ENCODE measurements at places on chromosomes 1 and 21. TPM values are rescaled to one million over a fixed set of nuclear protein-coding genes. Genes with fewer than 3 reads are reported as not detected.

DNA sequence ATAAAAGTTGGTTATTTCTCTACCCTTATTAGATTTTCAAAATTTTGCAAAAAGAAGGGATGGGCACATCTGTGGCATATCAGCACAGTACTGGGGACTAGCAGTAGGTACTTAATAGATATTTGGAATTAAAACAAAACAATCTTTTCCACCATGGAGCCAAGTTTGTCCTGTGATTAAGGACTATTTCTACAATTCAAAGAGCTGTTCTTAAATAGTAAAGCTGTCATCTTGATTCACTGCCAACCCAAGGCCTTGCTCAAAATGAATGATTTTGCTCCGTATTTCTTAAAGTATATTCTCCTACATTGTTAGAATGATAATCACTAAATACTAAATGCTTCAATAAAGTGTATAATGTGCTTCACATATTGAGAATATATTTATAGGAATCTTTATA lies 169.9 kb downstream of the S1PR1 start:
- H3K36me3 ChIP-seq = peaks cover 2% of the 10 kb centered on the region
- H3K27me3 ChIP-seq = peaks cover 7% of the 10 kb centered on the region
- H3K4me1 ChIP-seq = peaks cover 20% of the 10 kb centered on the region
- H3K27ac ChIP-seq = no peak overlapping the region
- no peak for DNase-seq

GRCh38 chr21:34183331-34183928 lies 110.1 kb downstream of the MRPS6 start:
- H3K4me3 ChIP-seq = no peak overlapping the region
- H3K27ac ChIP-seq = no peak overlapping the region
- H3K4me1 ChIP-seq = peaks cover 13% of the 10 kb centered on the region
- no peaks in the 10 kb centered on the region for H3K36me3 ChIP-seq
- no peaks in the 10 kb centered on the region for H3K27me3 ChIP-seq

DNA sequence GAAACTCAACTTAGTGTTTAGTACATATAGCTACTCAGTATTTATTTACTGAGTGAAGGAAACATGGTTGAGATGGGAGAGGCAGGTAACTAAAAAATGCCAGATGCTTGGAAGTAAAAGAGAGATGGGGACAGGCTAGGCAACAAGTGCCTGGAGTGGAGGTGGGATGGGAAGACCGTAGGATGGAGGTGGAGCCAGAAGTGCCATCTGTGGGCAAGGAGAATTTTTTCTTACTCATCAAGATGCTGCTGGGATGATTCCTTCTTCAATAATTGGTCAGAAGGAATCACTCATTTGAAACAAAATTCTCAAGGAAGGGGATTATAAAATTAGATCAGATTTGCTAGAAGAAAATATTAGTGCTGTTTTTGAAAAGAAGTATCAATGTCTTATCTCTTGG lies 72.9 kb downstream of the IFI44 start:
- no peak overlapping the region for H3K4me3 ChIP-seq
- H3K36me3 ChIP-seq = no peaks in the 10 kb centered on the region
- peaks cover 9% of the 10 kb centered on the region for H3K27me3 ChIP-seq
- H3K4me1 ChIP-seq = no peaks in the 10 kb centered on the region
- DNase-seq = no peak

DISP3 gene
- total RNA-seq = 0.46 TPM

TNFRSF18 gene
- total RNA-seq = 245 TPM

- no peaks in the 10 kb centered on the region for H3K27me3 ChIP-seq
- peak; percentile 76 for DNase-seq
- peaks cover 3% of the 10 kb centered on the region for H3K36me3 ChIP-seq
- peaks cover 32% of the 10 kb centered on the region for H3K4me1 ChIP-seq
- H3K27ac ChIP-seq = peak within 1 kb of the TSS; percentile 97
Observed at GRCh38 chr1:198156745-198157240, at the start of gene NEK7. TSS of gene NEK7 (plus strand) at chr1:198156998. CDS start at chr1:198232581, 75,583 bp downstream.

DNA sequence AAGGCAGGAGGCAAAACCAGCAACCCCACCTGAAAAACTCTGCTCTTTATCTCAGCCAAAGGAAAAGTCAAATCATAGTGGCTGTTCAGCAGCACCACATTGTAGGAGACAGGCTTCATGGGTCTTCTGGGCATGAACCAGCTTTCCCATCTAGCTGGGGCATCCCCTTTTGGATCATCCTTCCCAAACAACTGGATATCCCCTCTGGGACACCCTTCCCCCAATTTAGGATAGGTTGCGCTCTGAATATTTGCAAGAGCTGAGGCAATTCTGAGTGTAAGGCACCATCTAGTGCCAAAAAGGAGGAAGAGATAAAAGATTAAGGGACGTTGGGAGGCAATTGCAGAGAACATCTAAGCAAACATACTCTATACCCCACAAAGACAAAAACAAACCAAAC lies 295.8 kb downstream of the MATN1 start:
- no peak overlapping the region for H3K27ac ChIP-seq
- no peaks in the 10 kb centered on the region for H3K4me1 ChIP-seq
- no peak for DNase-seq
- peaks cover 49% of the 10 kb centered on the region for H3K27me3 ChIP-seq
- H3K36me3 ChIP-seq = peaks cover 4% of the 10 kb centered on the region

RAP1GAP gene
- total RNA-seq = 1.2 TPM

- no peak for DNase-seq
- no peaks in the 10 kb centered on the region for H3K4me1 ChIP-seq
- no peak overlapping the region for H3K4me3 ChIP-seq
- peaks cover 29% of the 10 kb centered on the region for H3K27me3 ChIP-seq
Observed at GRCh38 chr1:33640114-33640660, 167.7 kb downstream of the ZSCAN20 start.

MYOCOS gene
- 0.46 TPM for total RNA-seq

AGPAT3 gene
- 87.1 TPM for total RNA-seq

DNA sequence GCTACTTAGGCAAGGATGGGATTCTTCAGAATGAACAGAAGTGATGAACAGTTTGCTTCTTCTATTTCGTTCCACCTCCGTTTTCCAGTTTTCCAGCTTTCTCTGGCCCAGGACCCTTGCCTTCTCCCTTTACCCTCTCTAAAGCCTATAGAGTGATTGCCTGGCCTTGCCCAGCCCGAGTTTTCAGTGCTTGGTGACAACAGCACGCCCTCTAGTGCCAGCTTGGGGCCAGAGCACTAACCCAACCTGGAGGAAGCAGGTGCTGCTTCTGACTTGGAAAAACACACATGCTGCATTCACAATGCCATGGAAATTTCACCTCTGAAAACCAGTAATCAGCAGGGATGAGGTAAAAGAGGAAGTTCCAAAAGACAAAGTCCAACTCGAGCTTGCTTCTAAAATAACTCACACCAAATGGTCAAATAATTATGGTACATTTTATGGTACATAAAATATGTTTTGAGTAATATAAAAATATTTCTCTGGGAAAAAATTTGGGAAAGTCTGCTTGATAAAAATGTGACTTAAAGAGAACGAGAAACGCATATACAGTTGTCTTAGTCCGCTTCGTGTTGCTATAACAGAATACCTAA lies 26.1 kb downstream of the UBE2T start:
- no peak overlapping the region for H3K4me3 ChIP-seq
- H3K27ac ChIP-seq = no peak overlapping the region
- H3K36me3 ChIP-seq = no peaks in the 10 kb centered on the region
- peak; percentile 72 for DNase-seq

OR6N1 gene
- total RNA-seq = not detected

SLC6A17 gene
- total RNA-seq = 0.31 TPM

KNCN gene
- total RNA-seq = not detected

DNA sequence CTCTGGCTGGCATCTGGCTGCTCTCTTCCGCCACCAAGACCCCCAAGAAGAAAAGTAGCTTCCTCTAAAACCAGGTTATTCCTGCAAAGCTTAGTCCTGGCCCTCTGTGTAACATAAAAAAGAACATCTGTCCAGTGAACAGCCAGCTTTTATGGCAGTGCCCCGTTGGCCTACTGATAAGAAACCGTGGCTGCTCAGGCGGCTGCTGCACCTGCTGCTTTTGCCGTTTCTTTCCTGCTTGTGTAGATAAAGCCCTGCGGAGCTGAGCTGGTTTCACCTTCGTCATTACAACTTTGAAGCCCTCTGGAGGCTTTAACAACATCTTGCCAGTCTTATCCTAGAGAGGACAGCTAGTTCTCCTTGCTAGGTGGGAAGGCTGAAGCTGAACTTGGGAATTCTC lies 20.5 kb downstream of the ELAPOR1 start:
- H3K4me1 ChIP-seq = peaks cover 23% of the 10 kb centered on the region
- DNase-seq = no peak
- H3K4me3 ChIP-seq = peak overlapping the region; percentile 50
- no peaks in the 10 kb centered on the region for H3K36me3 ChIP-seq
- no peak overlapping the region for H3K27ac ChIP-seq

DNA sequence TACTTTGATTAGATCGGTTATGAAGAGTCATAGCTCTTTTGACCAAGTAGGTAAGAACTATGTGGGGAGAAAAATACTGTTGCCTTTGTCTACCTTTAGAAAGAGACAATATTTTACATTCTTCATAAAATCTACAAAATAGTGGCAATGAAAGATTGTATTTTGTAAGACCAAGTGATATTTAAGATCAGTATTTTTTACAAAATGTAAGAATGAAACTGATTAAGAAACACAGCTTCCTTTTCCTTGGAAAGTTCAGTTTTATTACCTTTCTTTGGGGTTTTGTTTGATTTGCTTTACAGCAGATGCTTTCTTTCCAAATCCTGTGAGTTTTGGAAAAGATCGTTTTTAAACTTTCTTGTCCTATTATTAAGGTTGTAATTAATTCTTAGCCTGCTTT lies 69.8 kb downstream of the SLC35A3 start:
- DNase-seq = no peak
- peaks cover 19% of the 10 kb centered on the region for H3K36me3 ChIP-seq
- H3K27me3 ChIP-seq = no peaks in the 10 kb centered on the region
- peak overlapping the region; percentile 87 for H3K4me3 ChIP-seq

INAVA gene
- not detected for total RNA-seq

DNA sequence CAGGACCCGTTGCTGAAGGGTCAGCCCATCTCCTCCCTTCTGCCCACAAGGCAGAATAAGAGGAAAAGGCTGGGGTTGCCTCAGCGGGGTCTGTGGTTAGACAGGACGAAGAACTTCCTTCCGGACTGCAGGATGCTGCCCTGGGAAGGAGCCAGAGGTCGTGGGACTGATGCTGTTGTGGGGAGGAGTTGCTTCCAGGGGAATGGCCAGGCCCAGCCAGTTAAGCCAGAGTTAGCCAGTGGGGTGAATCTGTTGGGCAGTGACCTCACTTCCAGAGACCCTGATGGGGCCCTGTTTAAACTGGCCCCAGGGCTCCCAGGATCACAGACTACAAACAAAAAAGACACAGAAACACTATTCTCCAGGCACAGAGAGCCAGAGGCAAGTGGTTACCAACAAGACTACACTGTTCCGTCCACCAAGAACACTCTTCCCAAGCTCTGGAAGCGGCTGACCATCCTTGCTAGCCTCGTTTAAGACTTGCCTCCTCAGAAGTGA lies 13.0 kb downstream of the FAM229A start:
- no peak overlapping the region for H3K4me3 ChIP-seq
- peaks cover 48% of the 10 kb centered on the region for H3K4me1 ChIP-seq
- no peaks in the 10 kb centered on the region for H3K36me3 ChIP-seq
- no peak overlapping the region for H3K27ac ChIP-seq
- DNase-seq = no peak

- H3K27ac ChIP-seq = peak overlapping the region; percentile 82
- no peaks in the 10 kb centered on the region for H3K27me3 ChIP-seq
- peaks cover 2% of the 10 kb centered on the region for H3K36me3 ChIP-seq
- H3K4me1 ChIP-seq = peaks cover 52% of the 10 kb centered on the region
- no peak overlapping the region for H3K4me3 ChIP-seq
Observed at GRCh38 chr1:174911606-174912005, 88.1 kb upstream of the CACYBP start.

GRCh38 chr1:198220428-198220827 lies 63.6 kb downstream of the NEK7 start:
- H3K27ac ChIP-seq = no peak overlapping the region
- H3K27me3 ChIP-seq = no peaks in the 10 kb centered on the region
- peaks cover 23% of the 10 kb centered on the region for H3K4me1 ChIP-seq
- no peak for DNase-seq

GRCh38 chr1:11383553-11384169 lies 95.3 kb upstream of the DISP3 start:
- H3K4me3 ChIP-seq = peak overlapping the region; percentile 30
- H3K27ac ChIP-seq = no peak overlapping the region
- peaks cover 26% of the 10 kb centered on the region for H3K4me1 ChIP-seq

VWA5B1 gene
- not detected for total RNA-seq

DNA sequence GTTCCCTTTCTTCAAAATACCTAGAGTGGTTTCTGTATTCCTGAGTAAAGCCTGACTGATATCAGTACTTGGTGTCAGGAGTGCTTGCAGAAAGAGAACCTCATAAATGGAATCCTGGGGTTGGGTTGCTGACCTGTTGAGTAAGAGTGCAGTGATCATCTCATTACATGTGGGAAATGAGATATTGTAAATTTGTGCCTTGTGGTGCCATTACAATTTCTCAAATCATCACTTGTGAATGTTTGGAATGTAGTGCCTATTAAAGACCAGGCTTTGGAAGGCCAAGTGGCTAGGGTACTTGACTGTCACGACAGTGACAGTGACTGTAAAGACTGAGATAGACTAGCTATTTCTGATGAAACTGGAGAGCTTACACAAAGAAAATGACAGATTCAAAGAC lies 176.7 kb upstream of the CTTNBP2NL start:
- H3K36me3 ChIP-seq = no peaks in the 10 kb centered on the region
- DNase-seq = no peak
- no peak overlapping the region for H3K4me3 ChIP-seq
- no peak overlapping the region for H3K27ac ChIP-seq
- H3K27me3 ChIP-seq = peaks cover 5% of the 10 kb centered on the region
- H3K4me1 ChIP-seq = no peaks in the 10 kb centered on the region

GRCh38 chr1:111516005-111516535 lies 12.6 kb upstream of the ADORA3 start:
- H3K27ac ChIP-seq = peak overlapping the region; percentile 69
- peak overlapping the region; percentile 76 for H3K4me3 ChIP-seq
- no peaks in the 10 kb centered on the region for H3K36me3 ChIP-seq
- H3K4me1 ChIP-seq = peaks cover 50% of the 10 kb centered on the region
- no peaks in the 10 kb centered on the region for H3K27me3 ChIP-seq

DNA sequence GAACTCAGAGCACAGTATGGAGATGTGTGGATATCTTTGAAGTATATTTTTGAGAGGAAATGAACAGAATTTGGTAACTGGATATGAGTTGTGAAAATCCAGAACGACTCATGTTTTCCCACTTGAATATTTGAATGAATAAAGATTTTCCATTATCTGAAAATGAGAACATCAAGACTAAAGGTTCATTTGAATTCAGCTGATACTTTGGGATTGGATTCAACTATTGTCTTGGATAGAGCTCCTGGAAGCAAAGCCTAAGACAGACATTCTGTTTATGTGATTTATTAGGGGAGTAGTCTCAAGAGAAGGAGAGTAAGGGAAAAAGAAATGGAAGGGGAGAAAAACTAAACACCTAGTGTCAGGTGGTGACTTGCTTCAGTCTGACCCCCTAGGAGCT lies 256.0 kb upstream of the LYPLAL1 start:
- no peak overlapping the region for H3K4me3 ChIP-seq
- H3K36me3 ChIP-seq = no peaks in the 10 kb centered on the region
- no peaks in the 10 kb centered on the region for H3K27me3 ChIP-seq
- no peak for DNase-seq
- no peak overlapping the region for H3K27ac ChIP-seq

GRCh38 chr1:222582099-222582774 lies 7.5 kb downstream of the TAF1A start:
- H3K36me3 ChIP-seq = peaks cover 29% of the 10 kb centered on the region
- peaks cover 35% of the 10 kb centered on the region for H3K4me1 ChIP-seq
- H3K27me3 ChIP-seq = no peaks in the 10 kb centered on the region
- DNase-seq = no peak
